Stimulated activated CD4-positive, alpha-beta T cell treated with anti-CD3 and anti-CD28 coated beads, Interleukin-4, amount 100 ng/mL, for 1 hour (primary cell): ENCODE measurements at places on chromosomes 7 and 10.
A peak's percentile ranks its signal among the peaks of the same experiment; 100 is the strongest.

DNA sequence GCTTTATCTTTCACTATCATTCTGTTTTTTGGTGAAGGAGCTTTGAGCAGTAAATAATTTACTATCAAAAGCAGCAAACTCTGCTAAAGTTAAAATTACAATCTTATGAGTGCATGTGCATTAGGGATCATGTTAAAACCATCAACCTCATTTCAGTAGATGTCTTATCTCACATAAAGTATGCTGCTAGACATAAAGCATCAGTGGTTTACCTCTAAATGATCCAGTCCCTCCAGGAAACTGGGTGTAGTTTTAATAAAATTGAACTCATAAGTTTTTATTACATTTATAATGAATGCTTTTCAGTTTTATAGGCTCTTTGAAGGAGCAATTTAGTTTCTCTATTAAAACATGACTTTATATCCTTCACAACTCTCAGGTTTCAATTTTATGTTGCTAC lies 108.7 kb downstream of the LRRN3 start:
- DNase-seq: no peak

GRCh38 chr10:15266117-15266516 lies 97.6 kb upstream of the NMT2 start:
- DNase-seq: no peak

DNA sequence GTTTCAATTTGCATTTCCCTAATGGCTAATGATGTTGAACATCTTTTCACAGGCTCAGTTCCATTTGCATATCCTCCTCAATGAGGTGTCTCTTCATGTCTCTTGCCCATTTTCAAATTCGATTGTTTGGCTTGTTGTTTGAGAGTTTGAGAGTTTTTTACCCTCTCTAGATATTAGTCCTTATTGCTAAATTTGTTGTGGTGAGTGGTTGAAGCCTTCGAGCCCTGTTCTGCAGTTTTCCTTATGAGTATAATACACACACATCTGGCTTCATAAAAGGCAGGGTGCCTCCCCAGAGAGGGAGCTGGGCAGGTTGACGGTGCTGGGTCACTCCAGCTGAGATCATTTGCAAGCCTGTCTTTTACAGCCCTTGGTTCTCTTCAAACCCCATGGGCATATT lies 65.1 kb downstream of the RGS10 start:
- no peak for DNase-seq

DNA sequence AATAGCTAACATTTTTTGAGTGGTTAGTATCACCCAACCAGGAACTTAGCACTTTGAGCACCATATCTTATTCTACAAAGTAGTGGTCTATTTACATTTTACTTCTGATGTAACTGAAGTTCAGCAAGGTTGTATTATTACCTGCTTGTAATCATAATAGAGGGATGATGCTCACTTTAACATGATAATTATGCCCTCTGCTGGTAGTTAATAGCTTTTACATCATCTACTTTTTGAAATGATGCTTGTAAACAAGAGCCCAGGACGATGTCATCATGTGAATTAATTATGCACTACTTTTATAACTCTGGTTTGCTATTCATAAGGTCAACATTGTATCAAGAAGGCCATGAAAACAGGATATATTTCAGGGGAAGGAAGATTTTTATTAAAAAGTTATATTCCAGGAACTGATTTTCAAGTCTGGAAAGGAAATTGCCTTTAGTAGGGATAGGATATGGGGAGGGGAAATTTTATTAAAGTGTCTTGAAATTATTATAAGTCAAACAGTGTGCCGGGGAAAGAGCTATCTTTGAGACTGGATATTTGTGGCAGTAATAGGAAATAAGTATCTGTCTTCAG lies 80.3 kb upstream of the SCIN start:
- no peak for DNase-seq

DNA sequence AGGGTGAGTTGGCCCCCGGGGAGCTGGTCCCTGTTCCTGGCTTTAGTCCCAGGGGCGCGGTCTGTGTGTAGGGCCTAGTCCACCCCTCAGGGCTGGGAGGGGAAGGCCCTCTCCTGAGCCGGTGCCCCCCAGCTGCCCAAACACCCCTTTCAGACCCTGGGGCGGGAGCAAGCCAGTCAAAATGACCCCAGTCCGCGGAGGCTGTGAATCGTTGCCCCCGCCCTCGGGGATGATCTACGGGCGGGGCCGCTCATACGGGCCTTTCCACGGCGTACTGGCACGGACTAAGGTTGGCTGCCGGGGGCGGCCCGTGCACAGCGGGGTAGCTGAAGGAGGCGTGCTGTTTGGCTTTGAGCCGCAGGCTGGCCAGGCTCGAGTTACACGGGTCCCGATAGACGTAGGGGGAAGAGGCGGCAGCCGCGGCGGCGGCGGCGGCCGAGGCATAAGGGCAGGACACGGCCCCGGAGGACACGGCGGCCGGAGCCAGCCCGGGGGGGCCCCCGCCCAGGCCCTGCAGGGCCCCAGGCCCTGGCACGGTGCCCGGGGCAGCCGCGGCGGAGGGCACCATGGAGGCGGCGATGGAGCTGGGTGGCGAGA lies 4.3 kb downstream of the ELOVL3 start:
- DNase-seq: peak; percentile 46

- DNase-seq: no peak
Measured at GRCh38 chr7:11315666-11316258, 342.1 kb downstream of the PHF14 start.
